ENCODE measurements at places on chromosomes 16 and 17. TPM values are rescaled to one million over a fixed set of nuclear protein-coding genes. Genes with fewer than 3 reads are reported as not detected.

The PRRT2 gene
- total RNA-seq, result 1.0 TPM

DNA sequence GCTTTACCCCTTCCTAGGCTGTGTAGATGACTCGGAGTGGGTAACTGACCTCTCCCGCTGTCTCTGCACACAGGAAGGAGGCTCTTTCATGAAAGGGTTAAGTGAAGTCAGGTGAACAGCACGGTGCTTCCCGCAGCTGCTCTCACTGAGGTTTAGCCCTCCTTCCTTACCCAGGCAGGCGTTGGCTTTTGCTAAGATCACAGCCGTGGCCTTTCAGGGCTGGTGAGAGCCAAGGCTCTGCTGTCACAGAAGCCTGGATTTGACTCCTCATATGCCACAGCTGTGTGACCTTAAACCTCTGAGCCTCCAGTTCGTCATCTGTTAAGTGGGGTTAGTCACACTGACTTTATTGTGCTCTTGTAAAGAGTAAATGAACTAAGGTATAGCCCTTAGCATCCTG, 90.9 kb upstream of the PLCG2 start:
- no peak overlapping the region for H3K4me3 ChIP-seq
- DNase-seq, result no peak
- no peaks in the 10 kb centered on the region for H3K4me1 ChIP-seq
- H3K27ac ChIP-seq, result no peak overlapping the region
- no peaks in the 10 kb centered on the region for H3K36me3 ChIP-seq
- no peaks in the 10 kb centered on the region for H3K27me3 ChIP-seq

- no peaks in the 10 kb centered on the region for H3K4me1 ChIP-seq
- no peaks in the 10 kb centered on the region for H3K36me3 ChIP-seq
- H3K4me3 ChIP-seq, result no peak overlapping the region
- H3K27ac ChIP-seq, result no peak overlapping the region
Measured at GRCh38 chr16:28264656-28265055, 27.7 kb upstream of the SBK1 start.

The MILR1 gene
- not detected for total RNA-seq

The KRT36 gene
- total RNA-seq, result not detected

DNA sequence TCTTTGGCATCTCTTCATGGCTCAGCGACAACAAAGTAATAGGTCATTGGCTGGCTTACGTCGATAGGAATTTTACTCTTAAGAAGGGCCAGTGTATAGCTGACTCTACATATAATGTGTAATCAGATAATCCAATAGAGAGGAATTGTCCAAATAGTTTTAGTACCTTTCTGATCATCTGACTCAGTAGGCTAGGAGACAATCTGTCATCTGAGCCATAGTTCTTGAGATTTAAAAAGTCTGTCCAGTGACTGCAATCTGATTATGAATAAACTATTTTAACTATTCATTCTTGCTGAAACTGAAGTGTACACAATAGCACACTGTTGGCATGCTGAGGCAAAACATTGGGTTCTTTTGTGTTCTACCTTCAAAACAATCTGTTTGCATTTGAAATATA, 21.4 kb upstream of the NOL11 start:
- H3K27ac ChIP-seq, result no peak overlapping the region
- H3K4me1 ChIP-seq, result peaks cover 5% of the 10 kb centered on the region
- no peaks in the 10 kb centered on the region for H3K27me3 ChIP-seq
- no peak for DNase-seq

The MAP3K14 gene
- total RNA-seq, result 6.5 TPM

DNA sequence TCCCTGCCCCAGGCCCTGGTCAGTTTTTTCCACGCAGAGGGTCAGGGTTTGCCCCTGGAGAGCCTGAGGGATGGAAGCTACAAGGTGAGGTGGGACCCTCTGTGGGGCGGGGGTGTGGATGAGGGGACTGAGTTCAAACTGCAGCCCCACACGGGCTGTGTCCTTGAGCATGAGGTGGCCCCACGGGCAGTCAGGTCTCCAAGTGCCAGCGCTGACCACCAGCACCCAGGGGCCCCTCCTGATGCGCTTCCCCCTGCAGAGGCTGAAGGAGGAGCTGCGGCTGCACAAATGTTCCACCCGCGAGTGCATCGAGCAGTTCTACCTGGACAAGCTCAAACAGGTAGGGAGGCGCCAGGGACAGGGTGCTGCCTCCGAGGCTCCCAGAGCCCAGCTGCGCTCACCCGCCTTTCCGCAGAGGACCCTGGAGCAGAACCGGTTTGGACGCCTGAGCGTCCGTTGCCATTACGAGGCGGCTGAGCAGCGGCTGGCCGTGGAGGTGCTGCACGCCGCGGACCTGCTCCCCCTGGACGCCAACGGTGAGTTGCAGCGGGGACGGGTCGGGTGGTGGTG, 4.3 kb downstream of the TSR3 start:
- H3K4me3 ChIP-seq, result no peak overlapping the region
- DNase-seq, result no peak
- H3K27ac ChIP-seq, result no peak overlapping the region
- no peaks in the 10 kb centered on the region for H3K27me3 ChIP-seq
- H3K4me1 ChIP-seq, result peaks cover 29% of the 10 kb centered on the region

The CFDP1 gene
- 34.0 TPM for total RNA-seq

The CLEC10A gene
- total RNA-seq, result 0.33 TPM

The BEAN1 gene
- not detected for total RNA-seq

The TIGD7 gene
- total RNA-seq, result 2.6 TPM

DNA sequence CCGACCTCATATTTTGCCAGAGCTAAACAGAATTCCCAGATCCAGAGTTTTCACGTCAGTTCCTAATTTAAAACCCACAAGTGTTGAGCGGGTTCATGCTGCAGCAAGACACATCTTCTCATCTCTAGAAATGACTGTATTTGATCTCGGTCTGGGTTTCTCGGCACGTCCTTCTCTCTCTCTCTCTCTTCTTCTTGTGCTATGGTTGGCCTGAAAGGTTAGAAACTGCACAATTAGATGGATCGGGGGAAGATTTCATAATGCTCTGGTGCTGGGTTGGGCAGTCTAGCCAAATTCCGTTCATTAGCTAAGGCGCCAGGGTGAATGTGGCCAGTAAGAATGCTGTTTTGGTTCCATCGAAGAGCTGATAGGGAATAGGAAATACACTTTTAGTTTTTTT, 158.9 kb upstream of the NOG start:
- H3K4me3 ChIP-seq, result no peak overlapping the region
- DNase-seq, result no peak
- no peaks in the 10 kb centered on the region for H3K36me3 ChIP-seq
- no peak overlapping the region for H3K27ac ChIP-seq

The GAS7 gene
- 20.1 TPM for total RNA-seq

DNA sequence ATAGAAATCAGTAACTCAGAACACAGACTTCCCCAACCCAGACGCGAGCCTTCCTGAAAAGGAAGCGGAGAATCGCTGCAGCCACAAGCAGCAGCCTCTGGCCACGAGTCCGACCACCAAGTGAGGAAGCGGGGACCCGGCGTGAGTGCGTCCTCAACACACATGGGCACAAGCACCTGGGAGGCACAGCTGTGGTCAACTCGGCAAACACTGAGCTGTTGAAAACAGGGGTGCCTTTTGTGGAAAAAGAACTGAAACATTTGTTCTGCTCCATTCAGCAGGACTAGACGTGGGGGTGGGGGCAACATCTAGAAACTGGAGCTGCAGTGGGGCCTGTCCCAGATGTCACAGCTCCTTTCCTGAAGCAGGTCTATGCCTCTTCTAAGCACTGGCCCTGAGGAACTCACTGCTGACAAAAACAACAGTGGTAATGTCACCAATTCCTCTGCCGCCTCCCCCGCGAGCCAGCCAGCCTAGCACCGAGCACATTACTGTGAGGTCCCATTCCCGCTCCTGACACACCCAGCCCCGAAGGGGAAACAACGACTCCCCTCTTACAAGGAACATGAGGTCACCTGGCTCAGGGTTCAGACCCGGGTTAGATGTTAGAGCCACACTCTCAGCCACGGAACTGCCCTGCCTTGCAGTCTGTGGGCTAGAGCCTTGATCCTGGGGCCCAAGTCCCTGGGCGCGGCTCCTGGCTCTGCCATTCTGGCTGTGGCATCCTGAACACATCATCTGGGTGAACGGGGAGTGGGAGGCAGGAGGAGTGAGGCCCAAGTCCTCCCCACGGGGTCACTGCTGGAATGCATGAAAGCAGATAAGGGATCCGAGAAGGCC, 29.0 kb downstream of the KDM8 start:
- H3K27ac ChIP-seq, result no peak overlapping the region
- no peaks in the 10 kb centered on the region for H3K27me3 ChIP-seq
- H3K36me3 ChIP-seq, result peaks cover 3% of the 10 kb centered on the region

The FGF11 gene
- not detected for total RNA-seq

DNA sequence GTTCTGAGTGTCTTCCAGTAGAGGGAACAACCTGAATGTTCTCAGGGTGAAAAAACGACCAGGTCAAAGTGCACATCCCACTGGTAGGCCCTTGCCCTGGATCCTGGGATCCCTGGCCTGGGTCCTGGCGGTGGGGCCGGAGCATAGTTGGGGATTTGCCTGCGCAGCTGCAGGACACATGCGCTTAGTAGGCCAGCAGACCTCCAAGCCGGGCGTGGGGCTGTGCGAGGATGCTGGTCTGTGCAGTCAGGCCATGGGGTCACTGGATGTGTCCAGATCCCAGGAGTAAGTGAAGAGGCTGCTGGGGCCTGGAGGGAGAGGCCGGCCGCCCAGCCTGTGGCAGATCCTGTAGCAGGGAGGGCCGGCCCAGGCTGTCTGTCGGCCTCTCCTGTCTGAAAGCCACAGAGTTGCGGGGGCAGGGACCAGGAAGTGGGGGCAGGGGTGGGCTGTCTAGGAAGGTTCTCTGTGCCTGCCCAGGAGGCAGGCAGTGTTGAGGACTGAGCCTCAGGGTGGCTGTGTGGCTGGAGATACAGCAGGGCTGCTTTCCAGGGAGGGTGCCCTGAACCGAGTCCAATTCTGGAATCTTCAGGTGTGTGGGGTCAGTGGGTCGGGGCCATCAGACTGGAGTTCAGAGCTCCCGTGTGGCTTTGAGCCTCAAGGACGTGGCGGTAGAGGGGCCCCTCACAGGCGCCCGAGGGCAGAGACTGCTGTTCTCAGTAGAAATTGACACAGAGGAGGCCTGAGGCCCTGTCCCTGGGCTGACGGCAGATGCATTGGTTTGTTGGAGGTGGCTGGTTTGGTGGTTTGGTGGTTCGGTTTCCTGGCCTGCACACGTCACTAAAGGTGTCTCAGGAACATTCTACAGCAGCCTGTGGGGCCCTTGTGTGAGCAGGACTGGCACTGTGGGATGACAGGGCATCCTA, 17.2 kb upstream of the NUDT16L1 start:
- no peaks in the 10 kb centered on the region for H3K36me3 ChIP-seq
- no peak for DNase-seq
- H3K4me1 ChIP-seq, result no peaks in the 10 kb centered on the region
- H3K4me3 ChIP-seq, result no peak overlapping the region
- H3K27me3 ChIP-seq, result no peaks in the 10 kb centered on the region
- H3K27ac ChIP-seq, result no peak overlapping the region

GRCh38 chr16:79163691-79164387, 436.7 kb downstream of the MAF start:
- H3K36me3 ChIP-seq, result no peaks in the 10 kb centered on the region
- no peak overlapping the region for H3K4me3 ChIP-seq
- H3K4me1 ChIP-seq, result no peaks in the 10 kb centered on the region
- DNase-seq, result no peak
- no peak overlapping the region for H3K27ac ChIP-seq
- no peaks in the 10 kb centered on the region for H3K27me3 ChIP-seq

DNA sequence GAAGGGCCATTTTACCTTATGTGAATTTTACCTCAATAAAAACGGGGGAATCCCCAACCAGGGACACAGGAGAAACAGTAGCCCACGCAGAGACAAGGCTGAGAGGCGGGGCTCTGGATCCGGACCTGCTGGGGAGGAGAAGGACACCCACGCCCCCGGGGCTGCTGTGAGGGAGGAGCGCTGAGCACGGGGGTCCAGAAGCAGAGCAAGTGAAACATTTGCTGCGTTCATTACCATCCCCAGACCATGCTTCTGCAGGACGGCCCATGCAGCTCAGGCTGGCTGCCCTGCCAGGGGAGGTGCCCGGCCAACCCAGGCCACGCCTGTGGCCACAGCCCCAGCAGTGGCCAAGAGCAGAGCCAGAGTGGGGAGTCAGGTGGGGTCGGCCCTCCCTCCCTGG, 50.0 kb downstream of the KCNJ18 start:
- H3K4me1 ChIP-seq, result no peaks in the 10 kb centered on the region
- H3K27ac ChIP-seq, result no peak overlapping the region
- no peaks in the 10 kb centered on the region for H3K27me3 ChIP-seq
- H3K36me3 ChIP-seq, result no peaks in the 10 kb centered on the region
- no peak for DNase-seq

GRCh38 chr17:44362459-44362948, 1.1 kb downstream of the FAM171A2 start:
- H3K4me1 ChIP-seq, result peaks cover 18% of the 10 kb centered on the region
- no peak overlapping the region for H3K27ac ChIP-seq

GRCh38 chr16:71919035-71919434, 23.7 kb downstream of the IST1 start:
- DNase-seq, result no peak
- H3K27me3 ChIP-seq, result no peaks in the 10 kb centered on the region
- H3K4me3 ChIP-seq, result no peak overlapping the region
- no peaks in the 10 kb centered on the region for H3K4me1 ChIP-seq
- H3K27ac ChIP-seq, result no peak overlapping the region
- peaks cover 38% of the 10 kb centered on the region for H3K36me3 ChIP-seq

The KDM6B gene
- total RNA-seq, result 20.1 TPM

DNA sequence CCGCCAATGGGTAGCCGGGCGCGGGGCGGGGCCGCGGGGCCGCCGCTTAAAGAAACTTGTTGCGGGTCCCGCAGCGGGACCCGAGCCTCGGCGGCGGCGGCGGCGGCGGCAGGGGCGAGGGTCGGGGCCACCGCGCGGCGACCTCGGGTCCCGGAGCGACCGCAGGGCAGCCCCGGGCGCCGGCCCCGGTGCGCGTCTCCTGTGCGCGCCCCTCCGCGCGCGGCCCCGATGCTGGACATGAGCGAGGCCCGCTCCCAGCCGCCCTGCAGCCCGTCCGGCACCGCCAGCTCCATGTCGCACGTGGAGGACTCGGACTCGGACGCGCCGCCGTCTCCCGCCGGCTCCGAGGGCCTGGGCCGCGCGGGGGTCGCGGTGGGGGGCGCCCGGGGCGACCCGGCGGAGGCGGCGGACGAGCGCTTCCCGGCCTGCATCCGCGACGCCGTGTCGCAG, at the start of gene SOX8:
TSS of gene SOX8 (plus strand) at position 76 of the 450 bp plus-strand sequence. CDS start at position 229, 153 bp downstream.
- no peaks in the 10 kb centered on the region for H3K27me3 ChIP-seq
- H3K36me3 ChIP-seq, result no peaks in the 10 kb centered on the region
- peaks cover 47% of the 10 kb centered on the region for H3K4me1 ChIP-seq
- DNase-seq, result no peak

DNA sequence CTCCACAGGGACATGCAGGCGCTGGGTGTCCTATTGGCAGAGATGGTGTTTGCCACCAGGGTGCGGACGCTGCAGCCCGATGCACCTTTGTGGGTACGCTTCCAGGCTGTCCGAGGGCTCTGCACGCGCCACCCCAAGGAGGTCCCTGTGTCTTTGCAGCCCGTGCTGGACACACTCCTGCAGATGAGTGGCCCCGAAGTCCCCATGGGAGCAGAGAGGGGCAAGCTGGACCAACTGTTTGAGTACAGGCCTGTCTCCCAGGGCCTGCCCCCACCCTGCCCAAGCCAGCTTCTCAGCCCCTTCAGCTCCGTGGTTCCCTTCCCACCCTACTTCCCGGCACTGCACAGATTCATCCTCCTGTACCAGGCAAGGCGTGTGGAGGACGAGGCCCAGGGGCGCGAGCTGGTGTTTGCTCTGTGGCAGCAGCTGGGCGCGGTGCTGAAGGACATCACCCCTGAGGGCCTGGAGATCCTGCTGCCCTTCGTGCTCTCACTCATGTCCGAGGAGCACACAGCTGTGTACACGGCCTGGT, 2.8 kb downstream of the WDR81 start:
- H3K27me3 ChIP-seq, result no peaks in the 10 kb centered on the region
- H3K4me1 ChIP-seq, result peaks cover 45% of the 10 kb centered on the region
- H3K27ac ChIP-seq, result no peak overlapping the region
- no peaks in the 10 kb centered on the region for H3K36me3 ChIP-seq
- DNase-seq, result no peak

Data from body of pancreas (tissue), 4 donors.